Glutamatergic neuron (in vitro differentiated cells): ENCODE measurements at places on chromosomes 1 and 21. TPM values are rescaled to one million over a fixed set of nuclear protein-coding genes. Genes with fewer than 3 reads are reported as not detected.

The NID1 gene
- 1.4 TPM for total RNA-seq

The NBPF15 gene
- total RNA-seq = 39.1 TPM

DNA sequence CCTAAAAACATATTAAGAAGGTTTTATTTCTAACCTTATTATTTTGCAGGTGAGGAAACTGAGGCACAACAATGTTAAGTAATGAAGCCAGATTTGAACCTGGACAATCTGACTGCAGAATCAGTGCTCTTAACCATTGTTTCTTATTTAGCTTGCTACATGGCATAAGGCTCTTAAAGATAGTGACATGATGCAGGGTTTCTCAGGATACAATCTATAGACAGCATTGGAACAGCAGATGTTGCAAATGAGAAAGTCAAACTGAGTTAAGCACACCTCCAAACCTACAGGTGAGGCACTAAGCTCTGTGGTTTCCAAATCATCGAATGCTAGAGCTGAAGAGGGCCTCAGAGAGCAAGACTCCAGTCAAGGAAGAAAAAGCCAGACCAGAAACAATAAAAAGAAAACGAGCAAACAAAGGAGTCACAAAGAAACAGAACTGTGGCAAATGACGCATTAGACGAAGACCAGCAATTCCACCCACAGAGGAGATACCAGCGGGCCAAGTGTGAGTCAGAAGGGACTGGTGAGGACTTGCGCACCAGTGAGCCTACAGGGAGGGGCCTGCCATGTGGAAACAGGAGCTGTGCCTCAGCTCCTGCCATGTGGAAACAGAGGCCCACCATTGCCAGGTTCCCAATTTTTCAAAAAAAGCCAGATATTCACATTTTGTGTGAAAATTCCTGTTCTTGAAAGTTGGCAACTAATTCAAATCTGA, 14.4 kb downstream of the CD58 start:
- H3K27ac ChIP-seq = no peak overlapping the region
- peaks cover 9% of the 10 kb centered on the region for H3K4me1 ChIP-seq
- no peaks in the 10 kb centered on the region for H3K27me3 ChIP-seq
- H3K4me3 ChIP-seq = no peak overlapping the region
- no peak for DNase-seq

DNA sequence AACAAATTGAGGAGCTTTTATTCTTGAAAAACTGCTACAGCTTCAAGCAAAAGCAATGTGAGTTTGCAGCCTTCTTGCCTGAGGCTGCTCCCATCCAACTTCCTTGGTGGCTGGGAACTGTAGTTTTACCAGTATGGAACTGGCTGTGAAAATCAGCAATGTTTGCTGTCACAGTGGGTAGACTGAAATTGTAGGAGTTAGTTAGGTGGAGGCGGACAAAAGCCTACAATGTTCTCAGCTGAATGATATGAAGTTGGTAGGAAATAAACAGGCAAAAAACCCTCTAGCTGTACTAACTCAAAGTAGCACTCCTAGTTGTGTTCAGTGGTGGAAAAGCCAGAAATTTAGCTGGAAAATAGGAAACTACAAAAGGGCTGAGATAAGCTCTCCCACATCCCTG, 18.5 kb downstream of the HAX1 start:
- no peak for DNase-seq
- H3K27ac ChIP-seq = no peak overlapping the region
- H3K27me3 ChIP-seq = no peaks in the 10 kb centered on the region
- H3K4me3 ChIP-seq = no peak overlapping the region

- H3K27me3 ChIP-seq = peaks cover 10% of the 10 kb centered on the region
- H3K27ac ChIP-seq = no peak overlapping the region
- H3K36me3 ChIP-seq = no peaks in the 10 kb centered on the region
- H3K4me1 ChIP-seq = peaks cover 12% of the 10 kb centered on the region
- H3K4me3 ChIP-seq = no peak overlapping the region
Observed at GRCh38 chr1:225876900-225877510, 5.2 kb downstream of the TMEM63A start.

- no peaks in the 10 kb centered on the region for H3K27me3 ChIP-seq
- no peaks in the 10 kb centered on the region for H3K4me1 ChIP-seq
- H3K4me3 ChIP-seq = no peak overlapping the region
- no peaks in the 10 kb centered on the region for H3K36me3 ChIP-seq
- DNase-seq = no peak
- H3K27ac ChIP-seq = no peak overlapping the region
Observed at GRCh38 chr1:198643808-198644207, 5.0 kb downstream of the PTPRC start.
